ENCODE measurements at places on chromosomes 4 and X.

DNA sequence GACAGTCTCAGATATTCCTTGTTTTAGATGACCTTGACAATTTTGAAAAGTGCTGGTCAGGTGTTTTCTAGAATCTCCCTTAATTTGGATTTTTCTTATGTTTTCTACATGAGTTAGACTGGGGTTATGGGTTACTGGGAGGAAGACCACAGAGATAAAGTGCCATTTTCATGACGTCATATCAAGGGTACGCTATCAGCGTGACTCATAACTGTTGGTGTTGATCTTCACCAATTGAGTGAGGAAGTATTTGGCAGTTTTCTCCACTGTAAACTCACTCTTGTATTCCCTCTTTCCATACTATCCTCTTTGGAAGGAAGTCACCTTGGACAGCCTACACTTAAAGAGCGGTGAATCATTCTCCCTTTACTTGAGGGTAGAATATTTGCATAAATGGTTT, 56.9 kb downstream of the MAGEC1 start:
- no peak for DNase-seq

DNA sequence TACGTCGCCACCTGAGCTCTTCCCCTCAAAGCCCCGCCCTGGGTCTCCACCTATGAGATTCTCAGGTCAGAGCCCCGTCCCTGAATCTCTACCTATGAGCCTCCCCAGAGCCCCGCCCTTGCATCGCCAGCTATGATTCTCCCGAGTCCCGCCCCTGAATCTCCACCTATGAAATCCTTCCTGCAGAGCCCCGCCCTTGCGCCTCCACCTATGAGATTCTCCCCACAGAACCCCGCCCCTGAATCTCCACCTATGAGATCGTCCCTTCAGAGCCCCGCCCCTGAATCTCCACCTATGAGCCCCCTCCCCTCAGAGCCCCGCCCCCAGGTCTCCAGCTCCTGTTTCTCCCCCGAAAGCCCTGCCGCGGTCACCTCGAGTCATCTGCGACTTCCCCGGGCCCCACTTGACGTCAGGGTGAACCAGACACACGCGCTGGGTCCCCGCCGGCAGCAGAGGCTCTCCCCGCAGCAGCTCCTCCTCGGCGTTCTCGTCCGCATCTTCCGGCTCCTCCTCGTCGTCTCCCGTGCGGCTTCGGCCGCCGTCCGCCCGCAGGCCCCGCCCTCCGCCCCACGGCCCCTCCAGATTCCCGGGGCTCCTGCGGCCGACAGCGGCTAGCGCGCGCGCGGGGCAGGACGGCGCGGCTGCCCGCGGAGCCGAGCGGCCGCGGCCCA, 393 bp downstream of the GTPBP6 start:
- DNase-seq = peak; percentile 99

DNA sequence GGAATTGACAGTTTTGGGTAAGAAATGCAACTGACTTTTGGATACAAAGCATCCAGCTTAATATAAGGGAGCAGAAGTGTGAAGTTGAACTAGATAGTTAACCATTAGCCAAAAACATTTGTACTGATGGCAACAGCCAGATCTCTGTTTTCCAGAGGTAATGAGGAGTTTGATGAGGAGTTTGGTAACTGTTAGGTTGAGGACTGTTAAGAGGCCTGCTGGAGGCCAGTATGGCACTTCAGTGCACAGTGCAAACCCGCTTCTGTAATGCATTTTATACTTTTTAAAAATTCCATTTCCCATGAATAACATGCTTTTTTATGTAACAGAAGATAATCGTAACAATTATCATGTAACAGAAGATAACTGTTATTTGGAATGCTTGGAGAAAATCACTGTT, 30.0 kb downstream of the CDKL5 start:
- no peak for DNase-seq

GRCh38 chrX:53239474-53239873, 14.5 kb upstream of the KDM5C start:
- no peak for DNase-seq

DNA sequence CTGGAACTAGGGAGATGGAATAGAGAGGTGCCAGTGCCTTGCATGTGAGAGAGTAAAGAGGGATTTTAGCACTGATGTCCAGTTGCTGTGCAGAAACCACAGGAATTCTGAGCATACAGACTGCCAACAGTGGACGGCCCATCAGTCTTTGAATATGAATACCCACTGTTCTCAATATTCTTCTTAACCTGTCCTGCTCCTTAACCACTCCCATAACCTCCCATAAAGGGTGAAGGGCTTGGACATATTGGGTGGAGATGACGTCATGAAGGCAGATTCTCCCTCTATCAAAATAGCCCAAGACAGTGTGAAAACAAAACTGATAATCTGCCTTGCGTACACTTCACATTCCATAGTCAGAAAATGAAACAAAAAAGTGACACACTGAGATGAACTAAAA, 1313.7 kb upstream of the PABPC4L start:
- DNase-seq = no peak

- peak; percentile 15 for DNase-seq
Observed at GRCh38 chr4:56976283-56976836, 1.0 kb downstream of the NOA1 start.

- DNase-seq = no peak
Observed at GRCh38 chr4:8592366-8593263, at the start of gene CPZ. Gene CPZ (plus strand): TSS chr4:8592765. CDS start chr4:8592834, 69 bp downstream.

DNA sequence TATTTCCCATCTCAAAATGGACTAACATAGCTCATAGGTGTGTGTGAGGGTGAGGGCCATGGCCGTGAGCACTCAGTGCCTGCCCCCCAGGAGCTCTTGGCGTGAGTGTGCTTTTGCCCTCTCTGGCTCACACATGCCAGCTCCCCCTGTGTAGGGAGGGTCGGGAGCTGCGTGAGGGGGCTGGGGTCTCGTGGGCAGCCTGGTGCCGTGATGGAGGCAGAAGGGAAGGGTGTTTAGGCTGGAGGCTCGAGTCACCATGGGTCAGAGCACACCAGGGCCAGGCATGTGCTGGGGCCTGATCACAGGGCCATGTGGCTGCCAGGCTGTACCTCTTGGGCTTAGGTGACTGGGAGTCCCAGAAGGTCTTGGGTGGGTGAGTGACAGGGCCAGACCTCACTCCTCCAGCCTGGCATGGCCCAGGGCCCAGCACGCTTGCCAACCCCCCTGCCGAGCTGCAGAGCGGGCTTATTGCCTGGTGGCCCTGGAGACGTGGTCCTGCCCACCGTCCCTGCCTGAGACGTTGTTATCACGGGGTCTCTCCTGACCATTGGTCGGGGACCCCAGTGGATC, 44.0 kb downstream of the ADRA2C start:
- DNase-seq = no peak

DNA sequence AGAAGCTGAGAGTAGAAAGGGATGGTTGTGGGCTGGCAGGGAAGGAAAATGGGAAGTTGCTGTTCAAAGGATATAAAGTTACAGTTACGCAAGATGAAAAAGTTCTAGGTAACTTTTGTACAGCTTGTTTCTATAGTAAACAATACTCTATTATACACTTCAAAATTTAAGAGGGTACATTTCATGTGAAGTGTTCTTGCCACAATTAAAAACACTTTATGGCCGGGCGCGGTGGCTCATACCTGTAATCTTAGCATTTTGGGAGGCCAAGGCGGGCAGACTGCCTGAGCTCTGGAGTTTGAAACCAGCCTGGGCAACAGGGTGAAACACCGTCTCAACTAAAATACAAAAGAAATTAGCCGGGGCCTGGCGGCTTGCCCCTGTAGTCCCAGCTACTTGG, 623.6 kb downstream of the STIM2 start:
- no peak for DNase-seq
